Ascending aorta (tissue), 2 donors: ENCODE measurements at places on chromosomes 5 and 9. TPM values are rescaled to one million over a fixed set of nuclear protein-coding genes. Genes with fewer than 3 reads are reported as not detected.

Gene C5orf47
- not detected for total RNA-seq

Gene OLFM1
- 102 TPM for total RNA-seq

Gene PCDHGA3
- 9.2 TPM for total RNA-seq

Gene CAVIN4
- total RNA-seq = not detected

Gene PPP1R26
- total RNA-seq = 25.5 TPM

DNA sequence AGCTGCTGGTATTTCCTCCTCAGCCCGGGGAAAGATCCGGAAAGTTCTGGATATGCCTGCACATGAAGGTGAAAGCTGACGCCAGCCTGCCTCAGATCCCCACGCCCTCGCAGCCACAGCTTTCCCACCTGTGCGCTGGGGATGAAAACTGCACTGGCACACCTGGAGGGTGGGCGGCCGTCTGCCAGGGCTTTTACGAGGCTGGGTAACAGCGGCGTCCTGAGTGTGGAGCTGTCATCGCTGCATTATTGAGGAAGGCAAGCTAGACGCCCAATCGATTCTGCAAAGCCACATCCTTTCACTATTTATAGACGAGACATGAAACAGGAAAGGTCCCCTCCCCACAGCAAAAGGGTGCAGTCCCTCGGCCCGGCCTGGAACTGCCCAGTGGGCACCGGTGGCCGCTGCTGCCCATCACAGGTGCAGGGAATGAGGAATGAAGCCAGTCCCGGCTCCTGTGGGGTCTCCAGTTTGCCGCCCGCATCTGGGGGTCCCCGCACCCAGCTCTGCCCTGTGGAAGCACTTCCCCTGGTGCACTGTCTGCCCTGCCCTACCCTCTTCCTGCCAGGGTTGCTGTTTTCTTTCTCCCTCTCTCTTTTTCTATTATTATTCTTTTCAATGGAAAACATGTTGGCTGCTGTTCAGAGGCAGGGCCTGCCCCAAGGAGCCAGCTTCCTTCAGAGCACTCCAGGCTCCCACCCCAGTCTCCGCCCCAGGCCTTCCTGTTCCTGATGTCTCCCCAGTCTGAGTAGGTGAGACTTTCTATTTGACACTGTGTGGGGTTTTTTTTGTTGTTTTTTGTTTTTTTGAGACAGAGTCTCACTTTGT is 7.0 kb downstream of the NOTCH1 start:
- H3K27ac ChIP-seq = peak overlapping the region; percentile 55
- no peak for DNase-seq
- H3K4me3 ChIP-seq = no peak overlapping the region
- no peaks in the 10 kb centered on the region for H3K27me3 ChIP-seq
- peaks cover 6% of the 10 kb centered on the region for H3K36me3 ChIP-seq

DNA sequence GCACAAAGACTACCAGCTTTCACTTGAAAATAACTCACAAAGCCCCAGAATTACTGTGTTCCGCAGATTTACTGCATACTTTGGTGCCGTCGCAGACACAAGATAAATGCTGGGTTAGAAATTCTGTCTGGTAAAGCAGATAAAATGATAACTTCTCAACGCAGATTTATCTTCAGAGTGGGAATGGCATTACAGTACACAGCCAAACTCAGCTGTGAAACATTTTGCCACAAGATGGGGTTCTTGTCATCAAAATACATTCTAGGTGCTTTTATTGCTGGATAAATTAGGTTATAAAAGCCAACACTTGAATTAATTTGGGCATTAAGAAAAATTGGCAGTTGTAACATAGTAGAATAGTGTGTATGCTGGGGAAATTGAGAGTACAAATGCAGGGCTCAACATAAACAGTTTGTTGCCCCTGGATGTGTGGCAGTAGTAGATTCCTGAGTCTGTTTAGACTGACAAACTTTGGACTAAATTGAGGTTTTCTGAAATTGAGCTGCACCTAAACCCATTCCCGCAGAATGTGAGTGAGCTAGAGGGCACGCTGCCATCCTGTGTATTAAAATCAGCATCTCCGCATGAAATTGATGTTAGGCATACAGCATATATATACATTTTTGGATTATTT is 61.1 kb downstream of the LMNB1 start:
- H3K27ac ChIP-seq = no peak overlapping the region
- no peaks in the 10 kb centered on the region for H3K36me3 ChIP-seq
- H3K4me1 ChIP-seq = no peaks in the 10 kb centered on the region
- H3K4me3 ChIP-seq = no peak overlapping the region
- H3K27me3 ChIP-seq = no peaks in the 10 kb centered on the region
- DNase-seq = no peak

DNA sequence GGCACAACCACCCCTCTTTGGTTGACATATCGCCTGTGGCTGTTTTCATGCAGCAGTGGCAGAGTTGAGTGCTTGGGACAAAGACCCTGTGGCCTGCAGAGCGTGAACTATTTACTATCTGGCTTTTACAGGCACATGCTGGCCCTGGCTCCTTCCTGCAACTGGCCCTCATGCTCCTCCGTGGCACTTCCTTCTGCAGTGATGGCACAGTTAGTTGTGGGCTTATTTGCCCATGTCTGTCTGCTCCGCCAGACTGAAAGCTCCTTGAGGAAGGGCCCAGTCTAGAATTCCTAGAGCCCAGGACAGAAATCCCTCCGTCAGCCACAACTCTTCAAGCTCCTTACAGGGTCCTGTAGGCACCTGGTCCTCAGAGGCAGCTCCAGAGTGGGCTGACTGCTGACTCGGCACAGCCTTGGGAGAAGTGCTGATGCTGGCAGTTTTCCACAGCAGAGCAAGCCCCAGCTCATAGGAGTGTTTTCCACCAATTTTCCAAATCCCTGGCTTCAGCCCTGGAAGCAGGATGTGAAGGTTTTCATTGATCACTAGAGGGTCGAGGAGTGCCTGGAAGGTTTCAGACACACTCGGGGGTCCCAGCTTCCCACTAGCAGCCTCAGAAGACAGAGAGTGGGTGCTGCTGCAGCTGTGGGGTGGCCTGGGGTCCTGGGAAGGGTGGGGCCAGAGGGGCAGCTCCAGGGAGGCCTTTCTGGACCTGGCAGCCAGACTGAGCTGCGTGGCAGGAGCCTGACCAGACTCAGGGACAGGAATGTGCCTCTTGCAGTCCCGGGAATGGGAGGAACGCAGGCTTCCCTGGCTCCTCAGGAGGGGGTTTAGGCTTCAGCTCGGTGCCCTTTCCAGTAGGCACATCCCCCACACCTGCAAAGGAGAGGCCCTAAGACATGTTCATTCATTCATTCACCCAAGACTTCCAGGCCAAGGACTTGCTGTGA is 56.5 kb upstream of the ANGPTL2 start:
- H3K36me3 ChIP-seq = no peaks in the 10 kb centered on the region
- peak; percentile 63 for DNase-seq
- peak overlapping the region; percentile 59 for H3K27ac ChIP-seq
- no peak overlapping the region for H3K4me3 ChIP-seq
- H3K4me1 ChIP-seq = peaks cover 22% of the 10 kb centered on the region

DNA sequence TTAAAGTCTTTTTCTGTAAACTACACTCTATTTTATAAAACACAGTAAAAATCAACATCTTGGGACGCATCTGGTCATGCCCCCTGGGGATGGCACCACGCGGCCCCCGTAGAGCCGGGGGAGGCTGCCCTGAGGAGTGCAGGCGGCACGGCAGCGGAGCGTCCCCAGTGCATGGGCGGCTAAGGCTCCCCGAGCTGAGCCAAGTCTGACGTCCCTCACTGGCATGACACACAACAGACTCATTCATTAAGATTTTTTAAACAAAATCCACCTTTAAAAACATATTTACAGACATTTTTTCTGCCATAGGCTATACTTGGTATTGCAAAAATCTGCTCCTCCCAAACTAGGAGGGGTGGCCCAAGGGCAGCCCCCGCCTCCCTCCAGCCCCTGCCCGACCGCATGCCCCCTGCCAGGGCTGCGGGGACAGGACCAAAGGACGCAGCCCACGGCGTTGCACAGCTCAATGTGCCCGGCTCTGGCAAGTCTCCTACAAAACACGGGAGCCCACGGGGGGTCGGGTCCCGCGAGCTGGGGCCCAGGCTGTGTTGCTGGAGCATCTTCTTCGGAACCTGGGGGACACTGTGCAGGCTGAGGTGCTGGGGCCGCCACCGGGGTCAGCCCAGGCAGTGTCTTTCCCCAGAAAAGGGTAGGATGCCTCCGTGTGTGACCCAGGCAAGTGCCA is 11.8 kb upstream of the SEC16A start:
- H3K36me3 ChIP-seq = peaks cover 47% of the 10 kb centered on the region
- no peaks in the 10 kb centered on the region for H3K27me3 ChIP-seq
- no peak for DNase-seq
- H3K4me3 ChIP-seq = no peak overlapping the region
- peaks cover 3% of the 10 kb centered on the region for H3K4me1 ChIP-seq

GRCh38 chr5:32071351-32071944 is 102.7 kb downstream of the GOLPH3 start:
- no peaks in the 10 kb centered on the region for H3K27me3 ChIP-seq
- H3K27ac ChIP-seq = no peak overlapping the region
- H3K4me3 ChIP-seq = no peak overlapping the region
- no peaks in the 10 kb centered on the region for H3K4me1 ChIP-seq

GRCh38 chr5:50365426-50366251 is 75.4 kb downstream of the EMB start:
- no peak for DNase-seq
- H3K4me3 ChIP-seq = no peak overlapping the region
- no peaks in the 10 kb centered on the region for H3K27me3 ChIP-seq
- no peaks in the 10 kb centered on the region for H3K4me1 ChIP-seq
- no peaks in the 10 kb centered on the region for H3K36me3 ChIP-seq

DNA sequence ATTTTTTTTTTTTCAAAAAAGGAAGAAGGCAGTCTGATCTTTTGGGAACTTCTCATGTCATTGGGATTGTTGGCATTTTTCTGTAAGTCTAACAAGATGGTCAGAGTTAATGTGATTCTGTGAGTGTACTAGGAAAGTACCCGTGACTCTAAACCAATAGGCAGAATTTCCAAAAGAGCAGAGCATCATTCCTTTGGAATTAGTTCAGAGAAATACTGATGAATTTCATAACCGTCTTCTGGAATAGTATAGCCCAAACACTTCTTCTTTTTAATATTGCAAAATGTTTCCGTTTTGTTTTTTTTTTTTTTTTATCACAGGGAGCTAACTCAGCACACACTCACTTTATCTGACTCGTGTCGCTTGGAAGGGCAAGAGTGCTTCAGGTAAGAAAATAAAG is 407.4 kb downstream of the DTWD2 start:
- H3K4me3 ChIP-seq = no peak overlapping the region
- no peaks in the 10 kb centered on the region for H3K36me3 ChIP-seq
- no peak for DNase-seq
- H3K4me1 ChIP-seq = no peaks in the 10 kb centered on the region
- no peak overlapping the region for H3K27ac ChIP-seq

DNA sequence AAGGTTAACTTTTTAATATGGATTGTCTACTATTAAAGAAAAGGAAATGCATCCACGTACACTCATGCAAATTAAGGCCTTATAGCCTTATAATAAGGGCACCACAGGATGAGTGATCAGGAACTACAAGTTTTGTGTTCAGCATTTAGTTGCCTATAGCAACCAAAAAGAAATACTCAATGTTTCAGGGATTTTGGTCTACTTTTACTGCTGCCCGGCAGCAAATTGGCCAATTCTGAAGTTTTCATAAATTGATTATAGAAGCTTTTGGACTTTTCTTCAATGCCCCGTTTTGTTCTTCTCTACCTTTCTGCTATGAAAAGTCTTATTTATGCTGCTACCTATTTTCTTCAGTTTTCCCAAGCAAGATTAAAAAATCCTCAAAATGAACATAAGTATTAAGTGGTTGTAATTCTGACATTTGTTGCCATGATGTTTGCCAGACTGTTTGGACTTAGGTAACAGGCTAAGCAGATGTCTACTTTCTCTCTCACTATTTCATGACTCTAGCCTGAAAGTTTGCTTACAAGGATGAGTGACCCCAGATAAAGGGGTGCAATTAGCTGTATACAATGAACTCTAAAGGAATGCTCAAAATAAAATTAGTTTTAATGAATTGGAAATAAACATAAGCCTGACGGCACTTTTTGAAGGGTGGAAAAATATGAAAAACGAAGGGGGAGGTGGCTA is 391.5 kb upstream of the DAB2 start:
- H3K27ac ChIP-seq = no peak overlapping the region
- H3K36me3 ChIP-seq = no peaks in the 10 kb centered on the region

DNA sequence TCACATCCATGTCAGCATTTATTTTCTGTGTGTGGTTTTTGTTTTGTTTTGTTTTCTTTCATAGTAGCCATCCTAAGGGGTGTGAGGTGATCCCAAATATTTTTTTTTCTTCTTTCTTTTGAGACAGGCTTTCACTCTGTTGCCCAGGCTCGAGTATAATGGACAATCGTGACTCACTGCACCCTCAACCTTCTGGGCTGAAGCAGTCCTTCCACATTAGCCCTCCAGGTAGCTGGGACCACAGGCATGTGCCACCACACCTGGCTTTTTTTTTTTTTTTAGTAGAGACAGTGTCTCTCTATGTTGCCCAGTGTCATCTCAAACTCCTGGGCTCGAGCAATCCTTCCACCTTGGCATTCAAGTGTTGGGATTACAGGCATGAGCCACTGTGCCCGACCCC is 59.1 kb downstream of the CDC42SE2 start:
- no peak overlapping the region for H3K27ac ChIP-seq
- H3K4me1 ChIP-seq = no peaks in the 10 kb centered on the region
- DNase-seq = no peak
- no peaks in the 10 kb centered on the region for H3K36me3 ChIP-seq

DNA sequence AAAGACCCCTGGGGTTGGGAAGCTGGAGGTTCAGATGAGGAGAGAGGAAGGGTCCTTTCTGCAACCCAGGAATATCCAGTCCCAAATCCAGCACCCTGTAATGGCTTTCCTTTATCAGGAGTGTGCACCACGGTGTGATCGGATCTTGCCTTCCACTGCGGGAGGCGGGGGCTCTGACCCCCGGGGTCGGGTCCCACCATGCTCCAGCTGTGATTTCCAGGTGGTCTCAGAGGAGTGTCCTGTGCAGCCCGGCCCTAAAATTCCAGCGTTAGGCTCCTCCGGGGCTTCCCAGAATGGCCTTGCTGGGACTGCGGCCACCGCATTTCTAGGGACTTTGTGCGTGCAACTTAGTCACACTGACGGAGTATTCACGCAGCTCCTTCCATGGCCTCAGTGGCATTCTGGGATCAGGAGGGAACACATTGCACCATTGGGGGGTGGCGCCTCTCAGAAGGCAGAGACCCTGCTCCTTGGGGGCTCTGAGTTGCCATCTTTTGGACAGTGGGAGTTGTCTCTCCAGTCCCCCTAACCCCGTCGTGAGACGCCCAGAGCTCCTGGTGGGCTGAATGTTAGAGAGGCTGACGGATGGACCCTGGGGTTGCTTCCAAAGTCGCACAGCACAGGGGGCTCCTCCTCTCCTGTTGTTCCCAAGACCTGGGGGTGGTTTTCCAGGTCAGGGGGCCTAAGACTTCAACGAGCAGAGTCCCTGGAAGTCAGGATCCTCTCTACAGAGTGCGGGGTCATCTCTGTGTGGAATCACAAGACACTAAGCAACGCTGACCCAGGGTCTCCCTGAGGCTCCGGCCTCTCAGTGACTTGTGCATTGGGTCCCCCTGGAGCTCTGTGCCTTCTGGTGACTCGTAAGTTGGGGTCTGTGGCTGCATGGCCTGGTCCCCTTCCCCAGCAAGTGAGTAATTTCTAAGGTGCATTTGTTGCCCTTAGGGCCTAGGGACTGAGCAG is 42.7 kb upstream of the IRX4 start:
- DNase-seq = no peak
- H3K27ac ChIP-seq = no peak overlapping the region
- H3K27me3 ChIP-seq = no peaks in the 10 kb centered on the region
- H3K4me1 ChIP-seq = no peaks in the 10 kb centered on the region
